ENCODE measurements at places on chromosomes 16 and 17. TPM values are rescaled to one million over a fixed set of nuclear protein-coding genes. Genes with fewer than 3 reads are reported as not detected.

DNA sequence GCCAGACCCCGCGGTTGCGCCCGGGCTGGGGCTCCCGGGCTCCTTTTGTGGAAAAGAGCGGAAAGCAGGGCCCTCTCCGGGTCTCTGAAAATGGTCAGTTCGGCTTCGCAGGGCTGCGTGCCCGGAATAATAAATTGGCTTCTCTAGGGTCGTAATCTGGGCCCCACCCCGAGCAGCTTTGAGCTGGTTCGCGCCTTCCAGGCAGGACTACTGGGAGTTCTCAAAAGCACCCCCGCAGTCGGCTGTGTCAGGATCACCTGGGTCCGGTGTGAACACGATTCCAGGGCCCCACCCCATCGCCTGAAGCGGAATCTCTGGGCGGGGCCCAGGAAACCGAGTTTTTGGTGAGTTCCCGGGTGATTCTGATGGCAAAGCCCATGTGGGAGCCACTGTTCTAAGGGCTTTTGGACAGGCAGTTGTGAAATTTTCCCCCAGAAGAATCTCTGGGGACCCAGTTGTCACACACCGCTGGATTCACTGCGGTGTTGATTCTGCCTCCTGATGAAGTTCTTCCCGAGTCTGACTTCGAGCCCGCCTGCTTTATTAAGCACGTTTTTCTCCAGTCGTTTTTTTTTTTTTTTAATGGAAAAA is 77.0 kb downstream of the MRC2 start:
- H3K4me3 ChIP-seq = peak overlapping the region; percentile 83
- peak; percentile 79 for DNase-seq

DNA sequence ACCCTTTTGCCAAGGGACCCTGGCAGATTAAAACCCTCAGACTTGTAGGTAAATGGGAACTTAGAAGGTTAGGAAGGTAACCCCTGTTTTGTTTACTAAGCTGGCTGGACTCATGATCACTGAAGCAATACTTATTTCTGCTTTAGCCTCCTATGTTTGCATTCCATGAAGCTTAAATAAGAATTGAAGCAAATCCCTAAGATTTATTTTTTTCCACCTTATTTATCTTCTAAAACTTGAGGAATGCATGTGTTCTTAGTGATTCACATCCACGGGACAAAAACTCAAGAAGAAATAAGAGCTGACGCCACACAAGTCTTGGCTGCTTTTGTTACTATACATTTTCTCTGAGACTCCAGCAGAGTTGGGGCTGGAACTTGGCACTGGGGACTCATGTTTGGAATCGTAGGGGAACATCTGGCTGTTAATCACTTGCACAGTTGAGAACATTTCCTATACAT is 35.5 kb downstream of the CLUAP1 start:
- H3K27ac ChIP-seq = no peak overlapping the region
- peaks cover 20% of the 10 kb centered on the region for H3K36me3 ChIP-seq
- no peak overlapping the region for H3K4me3 ChIP-seq
- H3K4me1 ChIP-seq = no peaks in the 10 kb centered on the region
- no peak for DNase-seq

- no peak overlapping the region for H3K4me3 ChIP-seq
- DNase-seq = no peak
- no peaks in the 10 kb centered on the region for H3K27me3 ChIP-seq
- H3K4me1 ChIP-seq = no peaks in the 10 kb centered on the region
- no peak overlapping the region for H3K27ac ChIP-seq
These were observed 24.0 kb upstream of the CIBAR2 start for GRCh38 chr16:85136213-85136701.

DNA sequence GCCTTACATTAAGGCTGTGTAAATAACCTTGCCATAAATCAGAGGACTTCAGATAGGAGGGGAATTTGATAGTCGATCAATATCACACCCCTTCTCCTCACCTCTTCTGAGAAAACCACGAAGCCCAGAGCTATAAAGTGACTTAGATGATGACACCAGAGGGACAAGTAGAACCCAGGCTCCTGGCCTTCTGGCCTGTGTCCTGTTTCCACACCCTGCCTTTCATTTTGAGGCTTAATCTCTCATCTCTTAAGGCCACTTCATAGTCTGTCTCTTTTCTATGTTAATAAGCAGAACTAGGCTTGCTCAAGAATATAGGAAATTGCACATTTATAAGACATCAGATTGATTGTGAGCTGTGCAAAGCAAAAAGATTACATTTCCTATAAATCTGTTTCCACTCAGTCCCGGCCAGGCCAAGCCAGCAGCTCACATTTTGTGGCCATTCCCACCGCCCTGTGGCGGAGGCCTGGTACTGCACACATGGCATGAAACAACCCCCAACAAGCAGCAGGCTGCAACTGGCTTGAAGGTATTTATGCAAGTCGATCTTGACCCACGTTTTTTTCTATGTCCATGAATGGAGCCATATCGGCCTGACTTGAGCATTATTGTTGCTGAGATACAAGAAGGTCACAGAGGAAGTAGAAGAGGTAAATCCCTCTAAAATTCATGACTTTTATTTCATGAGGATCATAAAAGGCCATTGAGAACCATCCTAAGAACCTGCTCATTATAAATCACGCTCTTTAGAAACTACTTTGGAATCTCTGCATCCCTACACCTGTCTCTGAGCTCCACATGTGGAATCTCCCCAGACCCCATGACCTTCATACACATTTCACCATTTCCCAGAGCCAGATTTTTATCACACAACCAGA is 93.7 kb downstream of the PMP22 start:
- peaks cover 5% of the 10 kb centered on the region for H3K36me3 ChIP-seq
- H3K27ac ChIP-seq = no peak overlapping the region
- H3K4me3 ChIP-seq = no peak overlapping the region
- peak; percentile 91 for DNase-seq
- no peaks in the 10 kb centered on the region for H3K4me1 ChIP-seq

DNA sequence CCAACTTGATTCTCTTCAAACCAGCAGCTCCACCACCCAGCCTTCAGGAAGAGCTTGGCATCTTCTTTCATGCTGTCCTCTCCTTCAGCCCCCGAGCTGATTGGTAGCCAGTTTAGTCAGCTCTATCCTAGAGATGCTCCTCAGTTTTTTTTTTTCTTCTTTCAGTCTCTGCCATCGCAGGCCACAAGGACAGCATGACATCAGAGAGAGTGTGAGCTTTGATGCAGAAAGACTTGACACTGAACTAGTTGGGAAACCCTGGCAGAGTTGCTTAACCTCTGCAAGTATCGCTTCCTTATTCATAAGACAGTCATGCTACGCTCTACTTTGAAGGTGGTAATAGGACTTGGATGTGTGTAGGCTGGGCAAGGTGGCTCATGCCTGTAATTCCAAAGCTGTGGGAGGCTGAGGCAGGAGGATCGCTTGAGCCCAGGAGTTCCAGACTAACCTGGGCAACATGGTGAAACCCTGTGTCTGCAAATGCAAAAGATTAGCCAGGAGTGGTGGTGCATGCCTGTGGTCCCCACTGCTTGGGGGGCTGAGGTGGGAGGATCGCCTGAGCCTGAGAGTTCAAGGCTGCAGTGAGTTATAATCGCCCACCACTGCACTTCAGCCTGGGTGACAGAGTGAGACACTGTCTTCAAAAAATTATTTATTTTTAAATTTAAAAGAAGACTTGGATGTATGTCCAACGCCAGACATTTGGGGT is 2.6 kb downstream of the CD300LB start:
- H3K4me1 ChIP-seq = peaks cover 2% of the 10 kb centered on the region
- H3K36me3 ChIP-seq = no peaks in the 10 kb centered on the region
- H3K4me3 ChIP-seq = no peak overlapping the region
- DNase-seq = peak; percentile 14
- H3K27me3 ChIP-seq = no peaks in the 10 kb centered on the region
- H3K27ac ChIP-seq = no peak overlapping the region

DNA sequence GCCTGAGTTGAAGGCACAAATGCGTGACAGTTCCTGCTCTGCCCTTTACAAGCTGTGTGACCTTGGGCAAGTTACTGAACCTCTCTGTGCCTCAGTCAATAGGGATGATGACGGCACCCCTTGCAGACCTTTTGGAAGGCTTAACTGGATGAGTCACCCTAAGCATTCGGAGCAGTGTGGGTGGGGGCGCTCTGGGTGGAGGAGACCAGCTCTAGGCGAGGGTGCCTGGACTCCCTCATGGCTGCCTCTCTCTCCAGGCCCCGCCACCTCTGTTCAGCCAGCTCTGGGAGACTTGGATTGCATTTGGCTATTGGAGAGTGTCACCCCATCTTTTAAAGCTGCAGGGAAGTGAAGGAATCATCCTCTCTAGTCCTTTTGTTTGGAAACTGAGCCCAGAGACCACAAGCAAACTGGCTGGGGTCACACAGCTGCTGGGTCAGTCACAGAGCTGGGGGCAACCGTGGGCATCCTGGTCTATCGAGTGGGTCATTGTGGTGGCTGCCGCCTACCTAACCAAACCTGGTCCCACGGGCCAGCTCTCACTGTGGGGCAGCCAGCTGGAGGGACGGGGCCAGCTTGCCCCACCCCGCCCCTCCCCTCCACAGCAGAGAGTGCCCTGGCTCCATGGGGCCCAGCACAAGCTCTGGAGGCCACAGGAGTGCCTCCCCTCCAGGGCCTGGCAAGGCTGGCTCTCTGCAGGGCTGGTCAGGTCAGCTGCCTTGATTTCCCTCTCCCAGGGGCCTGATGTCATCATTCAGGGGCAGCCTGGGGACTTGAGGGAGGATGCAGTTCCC is 20.2 kb upstream of the GSE1 start:
- 0 out of 2 replicates have a peak, but pooled peaks cover 1% of the 10 kb centered on the region for H3K4me1 ChIP-seq
- H3K36me3 ChIP-seq = no peaks in the 10 kb centered on the region
- H3K4me3 ChIP-seq = no peak overlapping the region
- no peak overlapping the region for H3K27ac ChIP-seq
- no peak for DNase-seq

Gene CCL5
- not detected for total RNA-seq

Gene CEMP1
- not detected for total RNA-seq

Gene PPM1E
- 7.1 TPM for total RNA-seq

Measured in H9 (cell line).